Inflammatory macrophage (primary cell): ENCODE measurements at places on chromosomes 6 and 20.
A peak's percentile ranks its signal among the peaks of the same experiment; 100 is the strongest.

GRCh38 chr6:33705268-33705885 lies 6.1 kb downstream of the UQCC2 start:
- DNase-seq: no peak

- DNase-seq: peak; percentile 11
Observed at GRCh38 chr6:16819752-16820151, 58.5 kb upstream of the ATXN1 start.

DNA sequence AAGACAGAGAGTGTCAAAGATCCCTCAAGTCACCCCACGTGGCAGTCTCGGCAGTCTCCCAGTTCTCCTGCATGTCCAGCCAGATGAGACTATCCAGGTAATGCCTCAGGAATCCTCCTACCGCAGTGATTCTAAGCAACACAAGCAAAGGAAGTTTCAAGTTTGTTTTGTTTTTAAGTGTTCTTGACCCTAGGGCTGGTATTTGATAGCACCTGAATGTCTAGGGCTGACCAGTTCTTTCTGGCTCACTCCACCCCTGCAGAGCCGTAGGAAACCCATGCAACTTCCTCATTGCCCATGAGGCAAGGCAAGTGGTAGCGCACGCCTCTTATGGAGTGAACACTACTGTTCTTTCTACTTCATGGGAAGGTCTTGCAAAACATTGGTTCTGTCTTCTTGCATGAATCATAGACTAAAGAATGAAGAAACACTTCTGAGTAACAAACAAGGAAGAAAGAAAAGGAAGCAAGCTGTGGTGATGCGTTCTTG lies 24.8 kb upstream of the FOXQ1 start:
- DNase-seq: peak; percentile 93

DNA sequence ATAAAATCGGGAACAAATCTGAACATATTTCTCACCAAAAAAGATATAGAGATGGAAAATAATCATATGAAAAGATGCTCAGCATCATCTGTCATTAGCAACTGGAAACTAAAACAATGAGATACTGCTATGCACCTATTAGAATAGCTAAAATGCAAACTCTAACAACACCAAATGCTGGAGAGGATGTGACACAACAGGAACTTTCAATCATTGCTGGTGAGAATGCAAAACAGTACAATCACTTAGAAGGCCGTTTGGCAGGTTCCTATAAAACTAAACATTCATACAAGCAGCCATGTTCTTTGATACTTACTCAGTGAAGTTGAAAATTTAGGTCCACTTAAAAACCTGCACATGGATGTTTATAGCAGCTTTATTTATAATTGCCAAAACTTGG lies 67.0 kb downstream of the FAM50B start:
- DNase-seq: no peak

GRCh38 chr6:169950558-169950957 lies 199.1 kb downstream of the ERMARD start:
- DNase-seq: peak; percentile 32

GRCh38 chr6:15470746-15471145 lies 192.1 kb downstream of the DTNBP1 start:
- DNase-seq: no peak

- no peak for DNase-seq
Observed at GRCh38 chr6:46207174-46207573, 36.4 kb upstream of the ENPP5 start.

GRCh38 chr6:143177706-143178105 lies 117.0 kb downstream of the AIG1 start:
- no peak for DNase-seq

GRCh38 chr20:50845566-50846215 lies 50.8 kb downstream of the BCAS4 start:
- no peak for DNase-seq

DNA sequence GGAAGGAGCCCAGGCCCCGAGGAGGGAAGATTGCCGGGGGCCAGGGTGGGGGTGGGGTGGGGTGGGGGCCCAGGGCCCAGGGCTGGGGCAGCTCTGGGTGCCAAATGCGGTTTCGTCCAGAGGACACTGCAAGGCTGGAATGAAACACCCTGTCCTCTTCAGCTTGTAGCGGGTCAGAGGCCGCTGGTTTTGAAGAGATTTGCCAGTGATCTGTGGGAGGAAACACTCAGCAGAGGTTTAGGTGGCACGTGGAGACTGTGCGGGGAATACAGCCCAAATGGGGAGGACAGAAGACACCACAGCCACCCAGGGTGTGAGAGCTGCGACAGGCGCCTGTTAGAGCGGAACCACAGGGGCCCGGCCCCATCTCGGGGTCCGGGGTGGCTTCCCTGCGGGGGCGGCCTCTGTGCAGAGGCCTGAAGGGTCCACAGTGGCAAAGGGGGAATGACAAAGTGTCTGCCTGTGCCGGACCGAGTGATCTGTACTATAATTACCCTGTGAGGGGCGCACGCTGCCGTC lies 29.2 kb downstream of the FRMD1 start:
- DNase-seq: no peak

- DNase-seq: peak; percentile 88
Observed at GRCh38 chr6:6686748-6687601, 98.5 kb downstream of the LY86 start.

- no peak for DNase-seq
Observed at GRCh38 chr6:45637056-45637455, 259.3 kb upstream of the SUPT3H start.

DNA sequence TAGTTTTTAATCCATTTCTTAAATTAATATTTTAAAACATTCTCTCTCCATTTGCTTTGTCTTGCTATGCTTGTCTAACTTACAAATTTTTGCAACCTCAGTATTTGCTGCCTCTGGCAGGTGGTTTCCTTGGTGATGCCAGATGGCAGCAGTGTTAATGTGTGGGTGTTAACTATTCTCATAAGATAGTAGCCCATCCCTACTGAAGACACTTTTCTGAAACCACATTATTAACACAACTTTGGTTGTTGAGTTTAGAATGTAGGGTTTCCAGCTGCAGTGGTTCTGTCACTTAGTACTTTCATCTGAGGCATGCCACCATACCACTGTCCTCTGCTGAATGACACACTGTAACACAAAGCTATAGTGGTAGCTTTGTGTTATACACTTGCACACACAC lies 75.1 kb downstream of the MYO6 start:
- no peak for DNase-seq

DNA sequence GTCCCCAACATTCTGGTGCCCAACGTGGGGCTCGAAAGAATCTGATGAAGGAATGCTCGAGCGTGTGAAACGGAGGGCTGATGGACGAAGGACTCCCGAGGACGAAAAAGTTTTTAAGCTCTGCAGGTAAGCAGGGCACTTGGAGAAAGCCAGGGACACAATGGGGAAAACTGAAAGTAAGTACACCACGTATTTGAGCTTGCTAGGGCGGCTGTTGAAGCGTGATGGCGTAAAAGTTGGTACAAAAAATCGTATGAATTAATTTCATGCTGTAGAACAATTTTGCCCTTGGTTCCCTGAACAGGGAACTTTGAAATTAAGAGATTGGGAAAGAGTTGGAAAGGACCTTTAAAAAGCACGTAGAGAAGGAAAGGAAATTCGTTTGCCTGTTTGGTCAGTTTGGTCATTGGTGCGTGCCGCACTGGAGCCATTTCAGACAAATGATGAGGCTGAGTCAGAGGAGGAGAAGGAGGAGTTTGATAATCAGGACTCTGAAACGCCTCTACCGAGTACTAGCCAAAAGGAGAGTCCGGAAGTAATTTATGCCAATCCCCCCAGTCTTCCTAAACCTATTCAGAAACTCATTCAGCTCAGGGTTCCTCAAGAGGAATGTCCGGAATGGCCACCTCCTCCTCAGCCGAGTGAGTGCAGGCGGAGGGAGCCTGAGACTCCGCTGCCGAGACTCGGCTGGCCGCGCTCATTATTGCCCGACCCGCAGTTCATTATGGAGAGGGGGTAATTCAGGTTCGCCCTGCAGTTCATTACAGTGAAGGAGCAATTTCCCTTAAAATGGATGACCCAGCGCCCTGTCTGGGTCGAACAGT lies 59.2 kb upstream of the PRSS16 start:
- DNase-seq: peak; percentile 52

DNA sequence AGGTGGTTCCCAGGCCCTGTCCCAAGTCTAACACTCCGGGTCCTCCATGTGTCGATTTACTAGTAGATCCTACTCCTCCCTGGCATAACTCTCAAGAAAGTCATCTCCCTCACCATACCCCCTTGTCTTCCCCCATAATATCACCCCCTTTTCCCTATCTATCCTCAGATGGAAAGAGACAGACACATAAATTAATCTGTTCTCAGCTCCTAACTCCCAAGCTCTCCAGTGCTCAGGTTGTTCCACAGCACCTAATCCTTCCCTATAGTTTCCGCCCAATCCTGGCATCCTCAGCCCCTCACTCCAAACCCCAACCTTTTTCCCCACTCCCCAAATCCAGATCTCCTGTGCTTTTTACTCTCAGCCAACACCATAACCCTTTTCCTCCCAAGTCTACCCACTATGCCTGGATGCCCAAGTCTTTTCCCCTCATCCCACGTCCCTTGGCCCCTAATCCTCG lies 808 bp downstream of the ILRUN start:
- no peak for DNase-seq

DNA sequence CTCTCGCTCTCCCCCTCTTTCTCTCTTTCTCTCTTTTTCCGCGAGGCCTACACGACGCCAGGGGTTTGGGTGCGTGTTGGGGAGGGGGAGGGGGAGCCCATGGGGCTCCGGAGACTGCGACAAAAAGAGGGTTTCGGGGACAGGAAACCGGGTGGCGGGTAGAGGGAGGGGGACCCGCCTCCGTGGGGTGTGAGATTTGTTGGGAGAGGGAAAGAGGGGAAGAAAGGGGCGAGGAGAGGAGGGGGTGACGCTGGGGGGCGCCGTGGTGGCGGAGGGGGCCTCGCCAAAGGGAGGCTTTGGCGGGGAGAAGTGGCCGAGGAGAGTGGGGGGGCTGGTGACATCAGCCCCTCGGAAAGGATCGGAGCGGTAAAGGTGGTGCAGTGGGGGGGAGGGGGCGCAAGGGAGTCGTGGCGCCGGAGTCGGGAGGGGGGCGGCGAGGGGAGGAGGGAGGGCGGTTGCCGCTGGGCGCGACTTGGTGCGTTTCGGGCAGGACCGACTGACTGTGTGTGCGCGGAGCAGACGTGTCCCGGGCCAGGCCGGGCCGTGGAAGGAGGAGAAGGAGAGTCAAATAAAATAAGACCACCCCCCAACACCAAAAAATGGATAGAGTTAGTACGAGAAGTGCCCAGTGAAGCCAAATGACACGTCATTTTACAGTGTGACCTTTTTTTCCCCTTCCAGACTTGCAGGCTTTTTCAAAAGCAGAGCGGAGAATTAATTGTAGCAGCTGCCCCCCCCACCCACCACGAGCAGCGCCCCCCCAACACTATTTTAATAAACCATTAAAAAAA lies 39.8 kb downstream of the GNAS start:
- peak; percentile 46 for DNase-seq

GRCh38 chr6:144340541-144341371 lies 55.6 kb downstream of the UTRN start:
- no peak for DNase-seq

DNA sequence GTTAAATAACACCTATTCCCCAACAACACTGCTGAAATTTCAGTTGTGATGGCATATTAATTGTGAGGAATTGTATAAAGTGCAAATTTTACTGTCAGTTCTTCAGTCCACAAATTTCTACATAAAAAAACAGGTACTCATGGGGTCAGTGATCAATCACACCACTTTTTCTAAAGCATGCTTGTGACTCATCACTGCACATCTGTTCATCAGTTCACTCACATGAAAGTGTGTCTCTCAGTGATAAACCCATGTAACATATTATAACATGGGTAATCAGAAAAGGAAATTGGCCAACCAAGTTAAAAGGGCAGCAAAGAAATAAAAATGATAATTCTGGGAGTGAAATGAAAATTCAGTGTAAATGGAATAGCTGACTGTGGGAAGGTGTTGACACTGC lies 234.7 kb upstream of the FKBP1C start:
- no peak for DNase-seq

DNA sequence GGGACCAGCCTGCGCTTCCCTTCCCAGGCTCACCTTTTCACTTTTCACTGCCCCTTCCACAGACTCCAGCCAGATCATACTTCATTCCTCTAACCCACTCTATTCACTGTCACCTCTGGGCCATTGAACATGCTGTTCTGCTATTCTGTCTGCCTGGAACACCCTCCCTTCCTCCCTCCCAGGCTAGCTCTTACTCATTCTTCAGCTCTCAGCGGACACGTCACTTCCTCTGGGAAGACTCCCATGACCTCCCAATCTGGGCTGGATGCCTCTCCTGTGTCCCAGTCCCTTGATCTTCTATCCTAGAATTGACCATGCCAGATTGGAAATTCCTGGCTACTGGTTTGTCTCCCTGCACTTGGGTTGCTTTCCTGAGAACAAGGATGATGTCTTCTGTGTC lies 5.0 kb downstream of the SLC12A5 start:
- no peak for DNase-seq

GRCh38 chr6:167750956-167751358 lies 75.8 kb upstream of the AFDN start:
- no peak for DNase-seq

DNA sequence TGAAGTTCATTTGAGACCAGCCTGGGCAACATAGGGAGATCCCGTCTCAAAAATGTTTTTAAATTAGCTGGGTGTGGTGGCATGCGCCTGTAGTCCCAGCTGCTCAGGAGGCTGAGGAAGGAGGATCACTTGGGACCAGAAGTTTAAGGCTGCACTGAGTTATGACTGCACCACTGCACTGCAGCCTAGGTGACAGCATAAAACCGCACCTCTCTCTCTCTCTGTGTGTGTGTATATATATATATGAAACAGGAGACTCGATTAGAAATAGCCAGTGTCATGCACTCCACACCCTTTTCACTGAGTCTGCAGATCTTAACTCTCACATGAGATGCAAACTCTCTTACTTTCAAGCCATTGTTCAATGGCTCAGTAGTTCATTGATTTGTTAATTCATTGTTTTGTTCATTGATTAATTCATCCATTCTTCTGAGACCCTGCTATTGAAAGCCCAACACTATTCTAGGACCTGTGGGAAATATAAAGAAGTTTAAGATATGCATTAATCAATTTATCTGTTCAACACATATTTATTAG lies 52.4 kb upstream of the MRPS10 start:
- DNase-seq: no peak

DNA sequence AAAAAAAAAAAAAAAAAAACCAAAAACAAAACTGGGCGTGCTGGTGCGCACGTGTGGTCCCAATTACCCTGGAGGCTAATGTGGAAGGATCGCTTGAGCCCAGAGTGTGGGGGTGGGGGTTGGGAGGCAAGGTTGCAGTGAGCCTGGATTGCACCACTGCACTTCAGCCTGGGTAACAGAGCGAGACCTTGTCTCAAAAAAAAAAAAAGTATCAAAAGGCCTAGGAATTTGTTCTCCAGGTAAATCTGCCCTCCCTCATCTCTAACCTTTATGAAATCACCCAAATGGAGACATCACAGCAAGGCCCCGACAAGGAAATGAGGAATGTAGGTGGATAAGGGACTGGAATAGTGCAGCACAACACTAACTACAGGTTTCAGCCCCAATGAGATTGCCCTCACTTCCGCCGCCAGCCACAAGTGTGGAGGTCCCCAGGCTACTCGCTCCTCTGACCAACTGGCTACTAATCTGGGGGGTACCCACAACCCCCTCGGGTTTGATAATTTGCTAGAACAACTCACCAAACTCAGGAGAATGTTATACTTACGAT lies 36.8 kb upstream of the DDR1 start:
- DNase-seq: no peak

GRCh38 chr6:42547407-42548329 lies 16.2 kb upstream of the UBR2 start:
- peak; percentile 89 for DNase-seq

- DNase-seq: peak; percentile 25
Observed at GRCh38 chr20:2918096-2919049, 45.1 kb downstream of the PTPRA start.

GRCh38 chr6:31143148-31143547 lies 4.3 kb upstream of the PSORS1C2 start:
- DNase-seq: no peak

GRCh38 chr6:34663831-34664255 lies 32.7 kb downstream of the ILRUN start:
- DNase-seq: peak; percentile 84
